ENCODE measurements at places on chromosomes 6 and 20.

- DNase-seq = no peak
Observed at GRCh38 chr20:53080969-53081871, 109.1 kb downstream of the TSHZ2 start.

DNA sequence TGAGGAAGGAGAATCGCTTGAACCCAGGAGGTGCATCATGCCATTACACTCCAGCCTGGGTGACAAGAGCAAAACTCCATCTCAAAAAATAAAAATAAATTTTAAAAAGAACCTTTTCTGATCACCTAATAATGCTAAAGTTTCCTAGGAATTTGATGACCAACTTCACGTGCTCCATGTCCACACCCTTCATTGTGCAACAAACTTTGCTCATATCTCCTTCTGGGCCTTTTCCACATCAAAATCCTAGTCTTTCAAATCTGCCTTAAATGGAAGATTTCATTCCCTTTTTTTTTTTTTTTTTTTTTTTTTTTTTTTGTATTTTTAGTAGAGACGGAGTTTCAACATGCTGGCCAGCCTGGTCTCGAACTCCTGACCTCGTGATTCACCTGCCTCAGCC is 112.5 kb upstream of the LOC128125822 start:
- DNase-seq = no peak

DNA sequence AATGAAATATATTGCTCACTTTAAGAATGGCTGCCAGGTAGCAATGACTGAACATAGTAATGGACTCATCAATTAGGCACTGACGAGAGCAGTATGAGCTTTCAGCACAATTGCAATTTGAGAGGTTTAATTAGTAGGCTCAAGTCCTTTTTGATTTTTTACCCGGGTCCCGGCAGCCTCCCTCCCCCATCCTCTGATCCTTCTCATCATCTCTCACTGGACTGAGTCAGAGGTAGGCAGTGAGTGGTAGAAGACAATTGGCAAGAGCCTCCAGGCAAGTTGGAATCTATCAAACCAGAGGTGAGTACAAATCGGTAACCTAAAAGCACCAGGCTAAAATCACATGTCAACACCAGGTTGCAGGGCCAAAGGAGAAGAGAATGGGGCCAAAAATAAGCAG is 107.9 kb downstream of the DCDC2 start:
- DNase-seq = no peak

DNA sequence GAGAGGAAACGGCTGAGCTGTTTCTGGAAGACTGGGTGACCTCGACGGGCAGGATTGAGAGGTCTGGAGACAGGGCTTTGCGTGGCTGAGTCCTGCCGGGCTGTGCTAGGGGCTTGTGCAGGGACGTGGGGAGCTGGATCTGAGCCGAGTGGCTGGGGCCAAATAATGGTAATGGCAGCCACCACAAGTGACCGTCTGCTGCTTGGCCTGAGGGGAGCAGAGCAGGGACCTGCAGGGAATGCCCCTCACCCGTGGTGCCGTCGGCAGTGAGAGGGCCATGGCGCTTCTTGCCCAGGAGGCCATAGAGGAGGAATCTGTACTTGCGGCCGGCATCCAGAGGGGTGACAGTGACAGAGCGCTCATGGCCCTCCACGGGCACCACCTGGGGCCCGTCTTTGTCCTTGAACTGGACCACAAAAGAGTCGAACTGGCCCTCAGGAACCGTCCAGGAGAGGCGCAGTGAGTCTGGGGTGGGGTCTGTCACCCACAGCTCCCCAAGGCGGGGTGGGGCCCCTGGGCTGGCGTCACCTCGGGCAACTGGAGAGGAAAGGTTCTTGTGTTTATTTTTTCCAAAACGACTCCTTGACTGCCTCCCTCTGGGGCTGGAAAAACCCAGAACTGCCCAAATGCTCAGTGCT is 31.8 kb downstream of the CYP21A2 start:
- DNase-seq = no peak

GRCh38 chr6:116572162-116572561 is 858 bp downstream of the RWDD1 start:
- no peak for DNase-seq
